ENCODE measurements at places on chromosomes 12 and 14. TPM values are rescaled to one million over a fixed set of nuclear protein-coding genes. Genes with fewer than 3 reads are reported as not detected.

DNA sequence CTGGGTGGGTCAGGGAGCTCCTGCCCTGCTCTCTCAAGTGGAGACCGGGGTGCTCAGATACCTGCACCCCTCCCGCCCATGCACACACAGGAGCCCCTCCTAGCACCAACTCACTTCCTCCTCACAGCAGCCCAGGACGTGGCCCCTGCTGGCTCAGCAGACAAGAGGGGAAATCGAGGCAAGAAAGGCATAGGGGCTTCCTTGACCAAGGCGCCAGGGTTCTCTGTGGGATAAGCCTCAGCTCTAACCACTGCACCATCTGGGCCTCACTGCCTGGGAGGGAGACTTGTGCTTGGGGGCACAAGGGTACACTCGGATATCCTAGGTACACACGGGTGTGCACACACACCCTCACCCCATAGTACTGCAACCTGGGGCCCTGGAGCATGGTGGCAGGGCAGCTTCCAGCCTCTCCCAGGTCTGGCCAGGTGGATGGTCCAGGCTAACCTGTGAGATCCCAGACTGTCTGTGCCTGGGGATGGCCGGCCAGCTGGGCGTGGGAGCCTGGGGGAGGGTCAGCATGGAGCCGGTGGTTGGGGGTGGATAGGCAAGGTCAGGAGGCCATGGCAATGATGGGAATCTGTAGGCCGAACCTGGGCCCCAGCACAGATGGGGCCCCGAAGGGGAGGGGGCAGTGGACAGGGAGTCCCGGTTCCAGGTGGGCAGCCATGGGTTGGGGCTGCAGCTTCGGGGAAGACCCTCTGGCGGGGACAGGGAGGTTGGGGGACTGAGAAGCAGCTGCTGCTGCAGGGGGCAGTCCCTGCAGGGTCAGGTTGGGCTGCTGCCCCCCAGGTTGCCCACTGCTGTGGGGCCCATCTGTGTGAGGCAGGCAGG lies 312.4 kb downstream of the TMEM121 start:
- no peak overlapping the region for H3K4me3 ChIP-seq
- no peaks in the 10 kb centered on the region for H3K36me3 ChIP-seq
- no peak for DNase-seq

The CIDEB gene
- polyA plus RNA-seq, result 2.6 TPM

The TAS2R20 gene
- 0.43 TPM for polyA plus RNA-seq

The FITM1 gene
- not detected for polyA plus RNA-seq

- H3K4me3 ChIP-seq, result peak within 1 kb of the TSS; percentile 64
- H3K27me3 ChIP-seq, result no peaks in the 10 kb centered on the region
- H3K27ac ChIP-seq, result peak within 1 kb of the TSS; percentile 31
- peaks cover 17% of the 10 kb centered on the region for H3K36me3 ChIP-seq
These were observed at the start of gene CDH24 for GRCh38 chr14:23056956-23057756. CDH24 (minus strand) TSS chr14:23057520; CDS start chr14:23055733, 1,787 bp downstream.

DNA sequence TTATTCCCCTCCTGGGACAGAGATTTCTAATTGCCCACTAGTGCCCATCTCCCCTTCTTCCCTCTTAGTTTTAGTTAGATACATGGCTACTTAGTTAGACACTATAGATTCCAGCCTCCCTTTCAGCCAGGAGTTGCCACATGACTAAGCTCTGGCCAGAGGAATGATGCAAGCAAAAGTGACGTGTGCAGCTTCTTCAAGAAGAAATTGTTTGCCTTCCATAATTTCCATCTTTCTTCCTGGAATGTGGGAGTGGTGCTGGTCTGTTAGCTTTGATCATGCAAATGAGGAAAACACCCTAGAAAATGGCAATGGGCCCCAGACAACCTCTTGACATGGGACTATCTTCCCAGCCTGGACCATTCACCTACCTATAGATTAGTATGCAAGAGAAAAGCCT lies 21.4 kb downstream of the CCDC177 start:
- DNase-seq, result peak; percentile 4
- no peak overlapping the region for H3K27ac ChIP-seq
- H3K36me3 ChIP-seq, result no peaks in the 10 kb centered on the region
- H3K27me3 ChIP-seq, result peaks cover 28% of the 10 kb centered on the region
- no peaks in the 10 kb centered on the region for H3K4me1 ChIP-seq
- H3K4me3 ChIP-seq, result no peak overlapping the region

The CCDC196 gene
- polyA plus RNA-seq, result not detected

The CLEC6A gene
- not detected for polyA plus RNA-seq

The PRH2 gene
- polyA plus RNA-seq, result not detected

Measured in keratinocyte (primary cell).